AG10803 (cell line): ENCODE measurements at places on chromosomes 6 and 20.

DNA sequence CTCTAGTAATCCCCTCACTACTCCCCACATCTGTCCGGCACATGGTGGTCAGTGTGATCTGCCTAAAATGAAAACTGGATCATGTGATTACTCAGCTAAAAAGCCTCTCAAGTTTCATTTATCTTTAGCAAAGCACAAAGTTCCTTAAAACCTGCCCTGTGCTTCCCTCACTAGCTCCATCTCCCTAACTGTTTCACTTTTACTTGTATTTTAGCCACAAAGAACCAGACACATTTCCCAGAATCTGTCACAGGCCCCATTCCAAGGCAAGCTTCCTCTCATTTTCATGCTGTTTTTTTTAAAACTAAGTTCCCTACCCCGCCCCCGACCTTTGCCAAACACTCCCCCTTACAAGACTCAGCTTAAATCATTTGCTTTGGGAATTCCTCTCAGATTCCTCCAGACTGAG, 8.9 kb upstream of the IGF2R start:
- peak; percentile 39 for DNase-seq

- no peak for DNase-seq
These were observed 52.3 kb downstream of the SOBP start for GRCh38 chr6:107542192-107542668.

- DNase-seq = no peak
These were observed 38.7 kb downstream of the SLC35D3 start for GRCh38 chr6:136960781-136961180.

- no peak for DNase-seq
These were observed 29.2 kb upstream of the SMOC2 start for GRCh38 chr6:168411793-168412192.

GRCh38 chr6:137689377-137689776, 177.7 kb upstream of the TNFAIP3 start:
- DNase-seq = no peak

- no peak for DNase-seq
These were observed 35.8 kb downstream of the PHIP start for GRCh38 chr6:79042088-79042798.

DNA sequence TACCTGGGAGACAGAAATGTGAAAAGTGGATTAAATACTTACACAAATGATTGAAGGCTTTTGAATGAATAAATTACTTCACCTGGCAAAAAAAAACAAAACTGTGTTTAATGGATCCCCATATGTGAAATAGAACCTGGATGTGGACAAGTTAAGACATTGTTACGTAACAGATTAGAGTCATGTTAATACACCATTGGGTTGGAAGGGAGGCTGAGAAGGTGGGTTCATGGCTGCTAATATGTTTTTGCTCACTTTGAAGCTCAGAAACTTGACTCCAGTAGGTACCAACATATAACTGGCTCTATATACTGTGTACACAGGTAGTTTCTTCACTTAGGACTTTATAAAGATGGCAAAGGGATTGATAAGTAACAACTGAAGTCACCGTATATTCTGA, 21.4 kb upstream of the TENT5A start:
- no peak for DNase-seq

GRCh38 chr6:36296240-36296639, 26.4 kb downstream of the PNPLA1 start:
- DNase-seq = peak; percentile 77

- no peak for DNase-seq
These were observed 27.5 kb downstream of the LAMA5 start for GRCh38 chr20:62339647-62340062.

DNA sequence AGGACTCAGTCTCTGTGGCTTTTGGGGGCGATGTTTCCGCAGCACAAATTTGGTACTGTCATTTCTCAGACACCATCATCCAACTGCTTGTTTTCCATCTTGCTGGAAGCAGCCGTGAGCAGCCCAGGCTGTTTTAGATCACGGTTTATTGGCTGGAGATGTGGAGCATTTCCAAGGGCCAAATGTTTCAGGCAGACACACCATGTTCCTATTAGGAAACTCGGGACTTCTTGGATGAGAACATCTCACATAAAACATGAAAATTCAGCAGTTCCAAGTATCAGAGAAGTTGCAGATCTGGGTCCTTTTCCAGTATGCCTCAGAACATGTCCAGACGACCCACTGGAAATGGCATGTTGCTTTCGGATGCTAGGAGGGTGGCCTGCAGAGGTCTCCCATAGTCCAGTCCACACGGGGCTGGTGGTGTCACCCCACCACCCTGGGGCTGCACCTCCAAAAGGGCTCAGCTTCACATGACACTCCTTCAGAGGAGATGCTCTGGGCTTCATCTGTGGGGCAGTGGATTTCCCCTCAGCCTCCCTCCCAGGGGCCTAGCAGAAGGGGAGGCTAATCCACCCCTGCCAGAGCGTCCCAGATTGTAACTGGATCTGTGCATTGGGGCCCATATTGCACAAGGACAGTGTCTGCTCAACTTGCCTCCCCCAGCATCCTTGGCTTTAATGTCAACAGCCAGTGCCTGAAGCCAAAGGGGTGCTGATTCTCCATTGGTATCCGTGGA, 176.3 kb downstream of the SCP2D1 start:
- peak; percentile 12 for DNase-seq

- DNase-seq = no peak
These were observed 6.8 kb downstream of the HUS1B start for GRCh38 chr6:650098-650497.

GRCh38 chr6:19289457-19289856, 547.7 kb upstream of the ID4 start:
- no peak for DNase-seq

- DNase-seq = no peak
These were observed 303.4 kb downstream of the CENPW start for GRCh38 chr6:126643352-126643751.

- DNase-seq = no peak
These were observed 423.5 kb upstream of the SLC35B3 start for GRCh38 chr6:8858854-8859331.

GRCh38 chr6:101257163-101257562, 136.3 kb upstream of the GRIK2 start:
- DNase-seq = no peak

DNA sequence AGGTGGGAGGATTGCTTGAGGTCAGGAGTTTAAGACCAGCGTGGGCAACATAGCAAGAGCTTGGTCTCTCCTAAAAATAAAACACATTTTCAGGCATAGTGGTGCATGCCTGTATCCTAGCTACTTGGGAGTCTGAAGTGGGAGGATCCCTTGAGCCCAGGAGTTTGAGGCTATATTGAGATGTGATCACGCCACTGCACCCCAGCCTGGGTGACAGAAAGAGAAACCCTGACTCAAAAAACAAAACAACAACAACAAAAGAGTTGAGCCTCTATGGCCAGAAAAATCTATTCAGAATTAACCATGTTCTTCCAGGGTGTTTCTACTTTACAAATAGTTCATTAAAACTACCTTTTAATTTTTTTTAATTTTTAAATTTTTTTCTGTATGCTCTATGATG, 60.6 kb downstream of the TIAM2 start:
- DNase-seq = no peak

GRCh38 chr6:49649988-49650387, 13.3 kb upstream of the RHAG start:
- DNase-seq = no peak

- DNase-seq = no peak
These were observed 271.6 kb upstream of the RIN2 start for GRCh38 chr20:19486446-19486845.

GRCh38 chr6:3165631-3166534, 8.5 kb upstream of the TUBB2A start:
- peak; percentile 41 for DNase-seq

- no peak for DNase-seq
These were observed 208.6 kb upstream of the RNF217 start for GRCh38 chr6:124753562-124754105.

- no peak for DNase-seq
These were observed 64.6 kb downstream of the NUS1 start for GRCh38 chr6:117739869-117740268.

DNA sequence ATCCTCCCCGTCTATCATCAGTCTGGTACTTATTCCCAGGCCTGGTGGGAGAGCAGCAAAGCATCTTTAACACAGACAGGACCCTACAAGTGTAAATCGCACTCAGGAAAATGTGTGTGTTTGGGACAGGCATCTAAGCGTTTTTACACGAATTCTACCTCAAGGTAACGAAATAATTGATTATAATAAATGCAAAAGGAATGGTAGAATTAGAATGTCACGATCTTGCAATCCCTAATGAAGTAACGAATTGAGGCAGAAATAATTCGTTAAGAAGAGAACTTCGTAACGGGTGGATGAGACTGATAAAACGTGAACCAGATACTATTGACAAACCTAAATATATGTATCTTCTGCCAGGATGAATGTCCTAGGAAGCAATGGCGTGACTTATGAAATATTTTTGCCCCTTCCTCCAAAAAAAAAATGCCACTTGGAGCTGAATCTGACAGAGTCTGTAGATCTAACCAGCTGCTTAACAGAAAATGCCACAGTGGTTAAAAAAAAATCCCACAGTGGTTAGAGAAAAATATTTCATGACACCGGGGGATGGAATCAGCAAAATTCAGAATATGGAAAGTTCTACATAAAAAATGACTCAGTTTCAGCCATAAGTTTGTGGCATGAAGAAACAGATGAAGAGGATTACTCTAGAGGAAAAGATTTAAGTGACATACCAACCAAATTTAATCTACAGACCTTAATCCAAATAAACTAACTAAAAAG, 68.7 kb downstream of the F13A1 start:
- peak; percentile 11 for DNase-seq

GRCh38 chr6:26016963-26017631, 54.5 kb downstream of the TRIM38 start:
- DNase-seq = no peak

DNA sequence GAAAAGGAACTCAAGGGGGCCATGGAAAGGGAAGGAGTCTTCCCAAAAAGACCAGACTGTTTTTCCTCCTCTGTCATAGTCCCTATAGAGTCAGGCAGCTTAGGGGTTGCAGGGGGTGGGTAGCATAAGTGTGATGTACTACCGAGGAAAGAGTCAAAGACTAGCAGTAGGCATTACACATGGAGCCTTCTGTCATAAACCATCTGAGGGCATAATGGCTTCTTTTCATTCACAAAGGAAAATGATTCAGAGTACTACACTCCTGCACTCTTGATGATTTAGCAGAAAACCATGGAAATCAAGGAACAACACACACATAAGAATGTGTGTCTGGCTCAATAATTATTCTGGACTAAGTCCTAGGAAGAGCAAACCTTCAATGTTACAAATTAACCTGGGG, 14.9 kb downstream of the PLN start:
- DNase-seq = peak; percentile 65

DNA sequence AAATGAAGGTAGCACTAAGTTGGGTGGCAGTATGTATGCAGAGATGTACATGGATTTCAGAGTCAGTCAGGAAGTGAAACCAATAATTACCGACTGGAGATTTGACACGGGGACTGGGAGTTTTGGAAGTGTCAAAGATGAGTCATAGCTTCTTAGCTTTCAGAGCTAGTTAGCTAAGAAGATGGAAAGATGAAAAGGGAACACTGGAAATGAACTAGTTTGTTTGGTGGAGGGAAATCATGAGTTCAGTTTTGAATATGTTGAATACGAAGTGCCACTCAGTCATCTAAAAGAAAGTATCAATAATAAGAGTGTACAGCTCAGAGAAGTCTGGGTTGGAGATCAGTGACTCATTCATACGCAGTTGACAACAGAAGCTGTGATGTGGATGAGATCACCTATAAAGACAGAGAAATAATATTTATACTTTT, 7.5 kb downstream of the ESF1 start:
- no peak for DNase-seq
